Stimulated activated memory B cell treated with anti-CD40 and anti-IgM and Interleukin-4, amounts not matched to agents 10 μg/mL and 1 μg/mL and 100 μg/mL, for 72 hours (primary cell): ENCODE measurements at places on chromosomes 7 and 10.

GRCh38 chr7:42924223-42924838 lies 7.6 kb downstream of the PSMA2 start:
- H3K4me3 ChIP-seq: no peak overlapping the region
- peaks cover 42% of the 10 kb centered on the region for H3K36me3 ChIP-seq
- H3K4me1 ChIP-seq: peaks cover 10% of the 10 kb centered on the region
- ATAC-seq: no peak
- no peak overlapping the region for H3K27ac ChIP-seq
- H3K27me3 ChIP-seq: no peaks in the 10 kb centered on the region

DNA sequence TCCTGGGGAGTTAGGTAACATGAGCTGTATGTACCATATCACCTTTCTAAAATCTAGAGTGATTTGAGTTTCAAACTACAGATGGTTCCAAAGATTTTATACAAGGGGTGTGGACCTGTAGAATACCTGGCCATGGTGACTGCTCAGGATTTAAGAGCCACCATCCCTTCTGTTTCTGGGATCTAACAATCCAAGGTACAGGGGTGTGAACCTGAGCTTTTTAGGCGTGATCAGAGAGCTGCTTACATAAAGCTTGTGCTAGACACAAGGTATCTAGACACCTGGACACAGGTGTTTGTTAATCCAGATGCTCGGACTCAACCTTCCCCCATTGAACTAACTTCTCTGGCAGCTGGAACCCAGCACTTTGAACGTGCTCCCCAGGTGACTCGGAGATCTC lies 516.4 kb downstream of the RPS24 start:
- H3K4me3 ChIP-seq: no peak overlapping the region
- H3K27me3 ChIP-seq: peaks cover 41% of the 10 kb centered on the region
- no peak overlapping the region for H3K27ac ChIP-seq
- no peak for ATAC-seq

DNA sequence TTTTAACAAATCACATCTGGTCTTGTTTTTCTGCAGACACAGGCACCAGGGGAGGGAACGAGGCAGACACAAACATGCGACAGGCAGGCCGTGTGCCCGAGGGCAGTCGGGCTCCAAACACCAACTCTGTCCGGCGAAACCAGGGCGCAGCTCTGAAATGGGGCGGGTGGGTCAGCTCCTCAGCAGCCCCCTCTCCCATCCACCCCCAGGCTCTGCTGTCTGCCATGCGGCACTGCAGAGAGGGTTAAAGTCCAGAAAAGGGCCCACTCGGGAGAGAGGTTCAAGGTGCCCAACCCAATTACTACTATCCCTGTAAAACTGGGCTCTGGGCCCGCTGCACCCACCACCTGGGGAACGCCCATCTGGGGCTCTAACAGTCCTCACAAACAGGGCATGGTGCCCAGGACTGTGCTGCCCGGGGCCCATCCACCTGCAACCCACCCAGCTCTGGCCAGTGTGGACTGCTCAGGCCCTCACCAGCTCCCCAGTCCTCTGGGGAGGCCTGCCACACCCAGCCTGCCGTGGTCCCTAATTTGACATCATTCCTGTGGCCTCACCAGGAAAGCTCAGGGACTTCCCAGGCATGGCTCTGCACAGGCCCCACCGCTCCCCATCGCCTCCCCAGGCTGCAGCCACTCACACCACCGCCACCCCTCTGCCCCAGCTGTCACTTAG lies 18.7 kb downstream of the YKT6 start:
- H3K27ac ChIP-seq: no peak overlapping the region
- H3K4me1 ChIP-seq: peaks cover 3% of the 10 kb centered on the region
- H3K36me3 ChIP-seq: no peaks in the 10 kb centered on the region
- H3K27me3 ChIP-seq: peaks cover 27% of the 10 kb centered on the region
- no peak overlapping the region for H3K4me3 ChIP-seq

GRCh38 chr10:37222046-37222445 lies 96.6 kb downstream of the ANKRD30A start:
- no peaks in the 10 kb centered on the region for H3K4me1 ChIP-seq
- H3K27ac ChIP-seq: no peak overlapping the region
- H3K27me3 ChIP-seq: no peaks in the 10 kb centered on the region
- no peak for ATAC-seq
- H3K4me3 ChIP-seq: no peak overlapping the region

- no peak for ATAC-seq
- no peak overlapping the region for H3K4me3 ChIP-seq
- H3K27ac ChIP-seq: no peak overlapping the region
- H3K36me3 ChIP-seq: no peaks in the 10 kb centered on the region
These were observed 144.6 kb upstream of the MKLN1 start for GRCh38 chr7:131183072-131183471.

GRCh38 chr10:70673043-70673928 lies 980 bp downstream of the ADAMTS14 start:
- peaks cover 7% of the 10 kb centered on the region for H3K4me1 ChIP-seq
- ATAC-seq: no peak
- peak overlapping the region; percentile 1 for H3K4me3 ChIP-seq
- no peak overlapping the region for H3K27ac ChIP-seq
- H3K36me3 ChIP-seq: no peaks in the 10 kb centered on the region
